Activated CD8-positive, alpha-beta memory T cell treated with anti-CD3 and anti-CD28 coated beads for 24 hours (primary cell): ENCODE measurements at places on chromosomes 13 and 19.

DNA sequence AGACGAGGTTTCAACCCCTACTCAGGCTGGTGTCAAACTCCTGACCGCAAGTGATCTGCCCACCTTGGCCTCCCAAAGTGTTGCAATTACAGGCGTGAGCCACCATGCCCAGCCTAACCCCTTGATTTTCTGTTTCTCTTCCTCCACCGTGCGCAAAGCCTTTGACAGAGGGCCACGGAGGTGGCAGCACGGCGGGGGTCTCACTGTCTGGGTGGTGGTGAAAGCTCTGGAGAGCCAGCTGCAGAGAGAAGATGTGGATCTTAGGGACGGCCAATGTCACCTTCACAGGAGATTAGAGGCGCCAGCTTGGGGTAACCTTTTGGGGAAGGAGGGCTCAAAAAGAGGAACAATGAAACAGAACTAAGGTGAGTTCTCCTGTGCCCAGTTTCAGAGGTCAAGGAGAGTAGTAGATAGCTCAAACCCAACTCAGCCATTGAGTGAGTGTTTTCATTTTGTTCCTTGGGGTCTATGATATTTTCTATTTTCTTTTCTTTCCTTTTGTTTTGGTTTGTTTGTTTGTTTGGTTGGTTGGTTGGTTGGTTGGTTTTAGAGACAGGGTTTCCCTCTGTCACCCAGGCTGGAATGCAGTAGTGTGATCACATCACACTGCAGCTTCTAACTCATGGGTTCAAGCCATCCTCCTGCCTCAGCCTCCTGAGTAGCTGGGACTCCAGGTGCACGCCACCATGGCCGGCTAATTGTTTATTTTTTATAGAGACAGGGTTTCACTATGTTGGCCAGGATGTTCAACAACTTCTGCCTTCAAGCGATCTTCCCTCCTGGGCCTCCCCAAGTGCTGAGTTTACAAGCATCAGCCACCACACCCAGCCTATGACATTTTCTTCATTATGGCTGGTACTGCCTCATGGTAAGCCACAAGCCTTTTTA is 37.7 kb downstream of the GPR42 start:
- no peak for DNase-seq

- DNase-seq, result peak; percentile 83
These were observed 782 bp upstream of the JUND start for GRCh38 chr19:18282021-18282787.

GRCh38 chr13:66036636-66037035 is 1193.5 kb downstream of the PCDH9 start:
- no peak for DNase-seq

DNA sequence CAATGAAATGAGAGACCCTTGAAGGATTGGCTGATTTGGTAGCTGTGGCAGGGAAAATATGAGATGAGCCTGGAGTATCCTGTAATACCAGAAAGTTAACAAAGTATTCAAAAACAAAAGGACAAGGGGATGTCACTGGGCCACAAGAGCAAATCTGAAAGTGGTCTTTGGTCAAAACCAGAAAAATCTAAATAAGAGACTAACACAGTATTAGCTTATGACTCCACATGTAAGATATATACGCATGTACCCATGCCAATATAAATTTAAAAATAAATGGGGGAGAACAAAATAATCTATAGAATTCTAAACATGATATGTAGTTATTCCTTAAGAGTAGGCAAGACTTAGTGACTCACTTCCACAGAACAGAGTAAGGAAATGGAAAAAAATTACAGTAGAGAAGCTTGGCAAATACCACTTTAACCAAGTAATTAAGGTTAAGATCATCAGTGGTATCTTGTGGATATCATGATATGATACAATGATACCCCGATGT is 16.9 kb downstream of the KLF12 start:
- no peak for DNase-seq

- no peak for DNase-seq
These were observed 1043.4 kb downstream of the DIAPH3 start for GRCh38 chr13:59120297-59120843.

DNA sequence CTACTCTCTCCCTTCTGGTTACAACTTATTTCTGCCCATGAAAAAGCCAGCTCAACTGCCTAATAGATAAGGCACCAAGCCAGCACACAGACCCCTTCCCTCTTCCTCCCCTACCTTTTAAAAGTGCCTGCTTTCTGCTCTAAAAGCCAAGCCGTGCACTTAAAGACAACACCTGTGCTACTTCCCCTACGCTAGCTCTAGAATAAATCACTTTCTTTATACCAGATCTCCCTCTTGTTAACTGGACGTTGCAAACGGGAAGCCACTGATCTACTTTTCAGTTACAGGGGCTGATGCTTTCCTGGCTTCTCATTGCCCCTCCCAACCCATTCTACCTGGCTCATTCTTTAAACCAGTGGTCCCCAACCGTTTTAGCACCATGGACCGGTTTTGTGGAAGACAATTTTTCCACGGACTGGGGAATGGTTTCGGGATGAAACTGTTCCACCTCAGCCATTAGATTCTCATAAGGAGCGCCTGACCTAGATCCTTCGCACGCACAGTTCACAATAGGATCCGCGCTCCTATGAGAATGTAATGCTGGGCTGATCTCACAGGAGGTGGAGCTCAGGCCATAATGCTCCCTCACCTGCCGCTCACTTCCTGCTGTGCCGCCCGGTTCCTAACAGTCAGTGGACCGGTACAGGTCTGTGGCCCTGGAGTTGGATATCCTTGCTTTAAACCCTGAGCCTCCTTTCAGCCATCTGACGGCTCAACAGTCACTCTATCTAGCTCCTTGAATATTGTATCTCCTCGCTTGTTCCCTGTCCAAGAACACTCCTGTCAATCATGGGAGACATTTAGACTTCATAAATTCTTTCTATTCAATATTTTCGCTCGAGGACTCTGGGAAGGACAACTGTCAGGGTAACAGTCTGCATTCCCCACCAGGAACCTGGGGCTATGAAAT is 841 bp upstream of the ZNF223 start:
- DNase-seq, result no peak

DNA sequence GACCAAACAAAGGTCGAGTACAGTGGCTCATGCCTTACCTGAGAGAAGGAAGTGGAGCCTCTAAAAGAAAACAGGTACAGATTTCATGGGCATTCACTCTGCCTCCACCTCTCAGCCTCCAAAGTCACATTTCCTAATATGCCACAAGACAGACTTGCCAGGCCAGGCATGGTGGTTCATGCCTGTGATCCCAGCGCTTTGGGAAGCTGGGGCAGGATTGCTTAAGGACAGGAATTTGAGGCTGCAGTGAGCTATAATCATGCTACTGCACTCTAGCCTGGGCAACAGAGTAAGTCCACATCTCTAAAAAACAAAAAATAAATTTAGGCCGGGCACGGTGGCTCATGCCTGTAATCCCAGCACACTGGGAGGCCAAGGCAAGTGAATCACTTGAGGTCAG is 10.9 kb upstream of the DNMT1 start:
- DNase-seq, result no peak

DNA sequence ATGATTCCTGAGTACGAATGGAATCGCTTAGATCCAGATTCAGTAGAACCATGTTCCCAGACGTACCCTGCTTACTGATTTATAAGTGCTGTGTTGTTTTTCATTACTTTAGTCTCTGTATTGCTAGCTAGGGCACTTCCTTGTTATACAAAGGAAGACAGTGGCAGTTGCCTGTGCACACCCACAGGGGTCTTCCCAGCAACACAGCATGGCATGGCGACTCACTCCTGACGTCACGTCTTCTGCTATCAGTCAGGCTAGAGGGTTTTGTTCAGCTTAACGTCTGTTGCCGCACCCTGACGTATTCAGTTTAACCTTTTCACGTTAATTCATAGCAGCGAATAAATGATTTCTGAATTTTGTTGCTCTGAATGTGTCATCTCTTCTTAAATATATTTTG is 295.1 kb downstream of the MYO16 start:
- DNase-seq, result no peak

DNA sequence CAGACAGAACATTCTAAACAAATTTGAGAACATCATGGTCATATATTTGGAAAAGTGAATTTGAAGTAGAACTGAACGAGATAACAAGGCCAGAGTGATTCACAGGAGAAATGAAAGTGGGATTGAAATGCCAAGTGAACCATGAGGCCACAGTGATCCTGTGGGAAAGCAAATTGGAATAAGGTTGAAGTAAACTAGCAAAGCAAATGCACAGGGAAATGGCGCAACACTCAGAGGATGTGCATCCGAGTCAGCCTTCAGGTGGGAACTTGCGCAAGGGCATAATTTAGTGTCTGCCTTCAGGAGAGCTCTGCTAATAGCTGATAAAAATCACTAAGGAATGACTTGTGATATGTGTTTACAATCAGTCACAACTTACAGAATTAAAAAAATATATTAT is 696.6 kb downstream of the LIG4 start:
- DNase-seq, result no peak

- DNase-seq, result no peak
These were observed 21.4 kb downstream of the MAP2K2 start for GRCh38 chr19:4102339-4103079.

DNA sequence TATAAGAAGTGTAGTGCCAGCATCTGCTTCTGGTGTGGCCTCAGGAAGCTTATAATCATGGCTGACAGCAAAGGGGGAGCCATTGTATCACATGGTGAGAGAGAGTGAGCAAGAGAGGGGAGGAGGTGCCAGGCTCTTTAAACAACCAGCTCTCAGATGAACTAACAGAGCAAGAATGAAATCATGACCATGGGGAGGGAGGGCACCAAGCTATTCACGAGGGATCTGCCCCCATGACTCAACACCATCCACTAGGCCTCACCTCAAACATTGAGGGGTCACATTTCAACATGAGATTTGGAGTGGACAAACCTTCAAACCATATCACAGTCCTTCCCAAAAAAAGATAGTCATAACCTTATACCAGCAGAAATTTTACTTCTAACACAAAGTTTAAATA is 174.0 kb downstream of the GPC5 start:
- no peak for DNase-seq

- no peak for DNase-seq
These were observed 20.8 kb downstream of the NLRP4 start for GRCh38 chr19:55857149-55857548.

GRCh38 chr19:58582985-58583384 is 9.8 kb upstream of the MZF1 start:
- no peak for DNase-seq

- DNase-seq, result no peak
These were observed 23.1 kb downstream of the SIGLEC5 start for GRCh38 chr19:51607077-51607476.

DNA sequence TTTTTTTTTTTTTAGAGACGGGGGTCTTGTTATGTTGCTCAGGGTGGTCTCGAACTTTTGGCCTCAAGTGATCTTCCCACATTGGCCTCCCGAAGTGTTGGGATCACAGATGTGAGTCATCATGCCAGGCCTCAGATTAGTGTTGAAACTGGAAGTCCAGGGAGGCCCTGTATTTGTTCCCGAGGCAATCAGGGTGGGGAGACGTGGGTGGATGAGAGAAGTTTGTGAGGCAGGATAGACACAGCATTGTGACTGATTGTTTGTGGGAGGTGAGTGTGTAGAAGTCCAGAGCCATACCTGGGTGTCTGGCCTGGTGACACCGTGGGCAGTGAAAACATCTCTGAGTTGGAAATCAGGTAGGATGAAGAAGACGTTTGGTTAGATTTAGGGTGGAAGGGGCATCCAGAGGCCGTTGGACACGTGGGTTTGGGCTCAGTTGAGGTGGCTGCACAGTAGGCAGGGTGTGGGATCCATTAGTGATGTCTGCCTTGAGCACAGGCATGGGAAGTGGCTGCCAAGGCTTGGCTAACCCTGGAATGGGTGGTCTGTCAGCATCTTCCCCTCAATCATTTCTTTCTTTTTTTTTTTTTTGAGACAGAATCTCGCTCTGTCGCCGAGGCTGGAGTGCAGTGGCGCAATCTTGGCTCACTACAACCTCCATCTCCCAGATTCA is 12.4 kb downstream of the RTN2 start:
- no peak for DNase-seq

GRCh38 chr13:49635599-49636433 is 7.5 kb downstream of the ARL11 start:
- peak; percentile 61 for DNase-seq

- no peak for DNase-seq
These were observed 4.3 kb upstream of the POU4F1 start for GRCh38 chr13:78607409-78608251.
